ENCODE measurements at places on chromosomes 7 and 10.

DNA sequence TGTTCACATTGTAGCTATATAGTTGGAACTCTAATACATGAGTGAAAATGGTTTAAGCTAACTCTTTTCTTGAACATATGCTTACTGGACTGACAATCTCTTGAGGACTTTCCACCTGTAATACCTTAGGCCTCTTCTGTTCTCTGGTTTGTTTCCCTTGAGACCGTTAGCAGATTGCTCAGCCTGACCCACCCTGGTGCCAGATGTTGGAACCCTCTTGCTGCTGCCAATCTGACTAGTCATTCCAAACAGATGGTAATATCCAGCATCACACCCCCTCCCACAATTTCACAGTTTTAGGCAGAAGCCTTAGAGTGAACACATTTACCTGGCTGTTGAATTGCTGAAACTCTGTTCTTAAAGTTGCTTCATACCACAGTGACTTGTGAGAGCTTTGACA, 18.7 kb downstream of the CALD1 start:
- DNase-seq: no peak

- no peak for DNase-seq
These were observed 976 bp upstream of the H2BK1 start for GRCh38 chr7:151211155-151211772.

DNA sequence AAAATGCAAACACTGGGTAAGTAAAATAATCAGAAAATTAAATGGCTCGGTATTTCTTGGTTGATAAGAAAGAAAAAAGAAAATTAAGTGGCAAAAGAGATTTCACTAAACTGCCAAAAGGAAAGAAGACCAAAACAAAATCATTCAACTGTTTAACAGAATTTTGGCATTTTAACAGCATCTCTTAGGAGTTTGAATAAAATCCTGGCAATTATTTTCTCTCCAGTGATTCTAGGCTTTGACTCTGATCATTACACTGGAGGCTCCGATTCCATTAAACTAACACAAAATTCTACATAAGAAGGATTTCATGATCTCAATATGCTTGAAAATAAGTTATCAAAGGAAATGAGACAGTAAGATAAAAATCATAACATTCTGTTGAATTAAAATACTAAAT, 62.3 kb downstream of the ARHGAP21 start:
- DNase-seq: no peak

GRCh38 chr7:27188386-27189294, 3.6 kb upstream of the HOXA11 start:
- no peak for DNase-seq

GRCh38 chr10:101389986-101390531, 36.1 kb downstream of the BTRC start:
- DNase-seq: no peak

DNA sequence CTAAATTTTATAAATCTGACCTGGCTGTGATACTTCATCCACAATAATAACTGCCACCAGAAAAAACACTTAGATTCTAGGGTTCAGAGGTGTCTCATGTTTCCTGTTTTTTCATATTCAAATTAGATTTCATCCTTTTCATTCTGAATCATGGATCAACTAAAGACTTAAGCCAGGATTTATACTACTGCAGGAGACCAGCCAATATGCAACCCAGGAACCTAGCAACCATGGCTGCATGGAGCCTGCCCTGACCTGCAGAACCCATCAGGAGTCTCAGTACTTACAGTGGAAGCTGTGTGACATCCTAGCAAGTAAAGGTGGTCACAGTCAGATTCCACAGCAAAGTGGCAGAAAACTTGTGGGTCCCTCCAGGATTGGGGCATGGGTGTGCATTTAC, 40.5 kb upstream of the RNF148 start:
- DNase-seq: no peak

- peak; percentile 43 for DNase-seq
These were observed 1.1 kb downstream of the FKBP9 start for GRCh38 chr7:32958046-32959025.

GRCh38 chr10:30238836-30239235, 110.2 kb downstream of the MTPAP start:
- DNase-seq: no peak

- no peak for DNase-seq
These were observed 57.0 kb upstream of the OPN4 start for GRCh38 chr10:86597306-86597705.

- peak; percentile 80 for DNase-seq
These were observed 4.0 kb upstream of the LEP start for GRCh38 chr7:128236924-128237586.

DNA sequence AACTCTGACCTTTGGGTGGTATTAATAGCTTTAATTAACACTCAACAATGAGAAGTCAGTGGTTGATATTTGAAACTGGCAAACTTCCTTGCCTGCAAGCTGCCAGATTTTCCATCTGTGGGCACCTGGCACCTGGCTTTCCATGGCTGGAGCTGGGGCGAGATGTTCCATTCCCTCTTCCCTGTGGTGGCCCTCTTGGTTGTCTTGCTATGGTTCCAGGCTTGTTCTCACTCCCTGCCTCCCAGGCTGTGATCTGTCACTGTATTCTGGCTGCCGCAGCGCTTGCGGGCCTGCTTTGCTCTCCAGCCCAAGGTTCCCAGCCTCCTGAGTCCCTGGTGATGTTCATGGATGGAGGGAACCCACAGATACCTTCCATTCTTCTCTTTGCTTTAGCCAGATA, 201.0 kb downstream of the FRMD4A start:
- no peak for DNase-seq

- peak; percentile 16 for DNase-seq
These were observed 468.7 kb downstream of the RPS24 start for GRCh38 chr10:78502210-78502936.

DNA sequence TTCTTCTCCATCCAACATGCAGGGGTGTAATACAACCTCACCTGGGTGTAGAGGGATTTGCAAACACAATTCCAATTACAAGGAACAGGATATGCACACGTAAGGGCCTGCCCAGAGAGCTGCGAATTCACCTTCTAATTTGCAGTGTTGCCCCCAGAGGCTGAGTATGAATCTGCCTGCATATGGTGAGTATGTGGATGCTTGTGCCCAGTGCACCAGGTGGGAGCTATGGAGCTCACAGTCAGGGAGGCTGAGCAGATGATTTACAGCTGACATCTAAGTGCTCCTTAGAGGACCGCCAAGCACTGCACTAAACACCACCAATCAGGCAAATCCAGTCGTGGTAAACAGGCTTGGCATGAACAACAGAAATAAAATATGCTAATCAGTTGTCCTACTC, 132.0 kb downstream of the RELN start:
- no peak for DNase-seq

DNA sequence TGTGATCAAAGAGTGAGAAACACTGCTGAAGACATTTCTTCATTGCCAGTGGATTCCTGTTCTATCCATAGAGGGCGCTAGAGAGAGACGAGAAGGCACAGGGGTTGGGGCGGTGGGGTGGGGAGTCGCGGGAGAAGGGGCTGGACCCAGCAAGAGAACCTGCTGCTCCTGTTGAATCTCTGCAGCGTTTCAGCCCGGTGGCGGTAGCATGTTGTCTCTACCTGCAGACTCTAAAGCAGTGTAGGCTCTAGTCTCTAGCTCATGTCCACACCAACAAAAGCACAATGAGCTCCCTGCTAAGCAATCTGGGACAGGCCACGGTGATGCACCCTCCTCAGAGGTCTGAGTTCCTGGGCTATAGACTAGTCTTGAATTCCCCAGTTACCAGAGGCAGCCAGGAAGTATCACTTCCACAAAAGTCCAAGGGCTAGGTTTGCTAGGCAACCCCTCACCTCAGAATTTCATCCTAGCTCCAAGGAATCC, 167.7 kb downstream of the DGKB start:
- no peak for DNase-seq

GRCh38 chr10:4082861-4083260, 297.9 kb upstream of the KLF6 start:
- peak; percentile 88 for DNase-seq

DNA sequence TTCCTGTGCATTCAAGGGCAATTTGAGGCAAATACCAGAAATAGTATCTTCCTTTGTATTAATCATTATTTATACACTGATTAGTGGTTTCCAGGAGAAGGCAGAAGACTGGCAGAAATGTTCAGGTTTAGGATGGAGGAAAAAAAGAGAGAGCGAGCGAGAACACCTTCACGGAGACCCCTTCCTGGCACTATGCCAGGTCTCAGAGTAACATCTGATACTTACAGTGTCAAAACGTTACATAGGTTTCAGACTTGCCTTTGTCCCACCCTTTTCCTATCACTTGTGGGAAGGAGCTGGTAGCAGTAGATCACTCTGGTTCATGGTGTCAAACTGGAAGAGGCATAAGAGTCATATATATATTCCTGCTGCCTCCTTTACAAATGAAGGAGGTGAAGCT, 652 bp downstream of the OR2A12 start:
- no peak for DNase-seq

DNA sequence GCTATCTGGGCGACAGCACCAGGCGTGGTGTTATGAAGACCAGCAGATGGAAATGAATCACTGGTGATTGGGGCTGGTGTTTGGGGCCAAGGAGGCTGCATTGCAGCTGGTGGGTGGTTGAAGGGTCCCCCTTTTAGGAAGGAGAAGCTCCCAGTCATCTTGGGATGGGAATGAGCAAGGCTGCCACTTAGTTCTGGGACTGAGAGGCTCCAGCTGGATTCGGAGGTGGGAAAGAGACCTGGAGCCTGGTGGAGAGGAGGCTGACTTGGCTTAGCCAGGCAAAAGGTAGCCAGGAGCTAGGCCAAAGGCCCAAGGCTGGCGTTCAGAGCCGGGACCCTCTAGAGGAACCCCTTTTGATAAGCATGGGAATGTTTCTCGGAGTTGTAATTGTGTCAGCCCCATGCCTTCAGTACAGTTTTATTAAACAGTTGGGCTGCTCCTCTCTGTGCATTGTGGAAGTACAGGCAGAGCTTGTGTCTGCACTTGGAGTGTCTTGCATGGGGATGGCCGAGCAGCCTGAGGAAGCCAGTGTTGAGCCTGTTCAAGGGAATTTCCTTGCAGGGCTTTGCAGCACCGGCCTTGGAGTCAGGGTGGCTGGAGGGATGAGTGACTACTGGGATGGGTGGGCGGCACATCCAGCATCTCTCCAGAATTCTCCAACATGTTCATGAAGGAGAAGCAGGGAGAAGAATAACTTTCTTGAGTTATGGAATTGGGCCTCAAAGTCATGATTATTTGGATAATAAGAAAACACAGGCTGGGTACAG, 234.9 kb downstream of the BAMBI start:
- no peak for DNase-seq

- DNase-seq: no peak
These were observed 2.4 kb upstream of the C7orf33 start for GRCh38 chr7:148588168-148588567.

DNA sequence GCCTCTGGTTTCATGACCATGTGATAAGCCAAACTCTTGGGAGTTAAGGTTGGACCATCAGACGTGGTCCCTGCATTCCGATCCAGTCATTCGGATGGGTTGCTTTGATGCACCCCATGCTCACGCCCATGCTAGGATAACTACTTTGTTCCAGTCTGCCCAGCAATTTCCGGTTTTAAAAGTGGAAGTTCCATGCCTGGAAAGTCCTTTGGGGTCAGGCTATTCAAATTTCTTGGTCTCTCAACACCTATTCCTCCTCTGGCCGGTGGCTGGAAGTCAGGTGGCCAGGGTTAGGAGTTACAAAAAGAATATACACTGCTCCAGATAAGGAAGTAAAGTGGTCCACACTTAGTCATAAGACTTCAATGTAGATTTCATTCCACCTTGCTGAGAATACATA, 37.7 kb upstream of the HABP2 start:
- no peak for DNase-seq

Measured in amniotic epithelial cell (primary cell).